Muscle of arm (tissue), 14 donors: ENCODE measurements at places on chromosomes 12 and 14.

DNA sequence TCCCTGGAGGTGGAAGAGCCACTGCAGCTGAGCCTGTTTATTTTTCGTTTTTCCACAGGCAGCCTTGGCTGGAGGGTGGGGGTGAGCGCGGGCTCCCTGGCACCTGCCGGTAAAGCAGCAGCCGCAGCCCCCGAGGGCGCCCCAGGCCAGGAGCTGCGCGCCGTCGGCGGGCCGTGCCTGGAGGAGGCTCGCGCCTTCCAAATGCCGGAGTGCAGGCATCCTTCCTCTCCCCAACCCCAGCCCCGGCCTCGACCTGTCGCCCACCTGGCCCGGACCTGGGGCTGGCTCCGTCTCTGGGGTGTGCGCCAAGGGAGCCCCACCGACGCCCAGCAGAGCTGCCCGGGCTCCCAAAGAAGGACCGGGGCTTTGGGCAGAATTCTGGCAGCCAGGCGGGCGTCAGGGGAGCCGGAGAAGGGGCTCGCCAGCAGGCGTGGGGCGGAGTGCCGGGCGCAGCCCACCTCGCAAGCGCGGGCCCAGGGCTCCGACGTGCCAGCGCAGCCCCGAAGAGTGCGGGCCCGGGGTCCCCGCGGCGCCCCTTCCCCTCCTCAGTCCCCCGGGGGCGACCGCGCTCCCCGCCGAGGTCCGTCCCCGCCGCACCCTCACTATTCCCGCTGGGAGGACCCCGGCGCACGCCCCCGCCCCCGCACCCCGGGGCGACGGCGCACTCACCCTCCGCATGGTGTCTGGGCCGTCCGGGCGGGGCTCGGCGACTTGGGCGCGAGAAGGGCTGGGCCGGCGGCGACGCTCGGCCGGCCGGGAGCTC lies 130.3 kb downstream of the NDUFA12 start:
- DNase-seq: no peak

GRCh38 chr14:75042035-75042434 lies 9.2 kb downstream of the MLH3 start:
- DNase-seq: no peak

DNA sequence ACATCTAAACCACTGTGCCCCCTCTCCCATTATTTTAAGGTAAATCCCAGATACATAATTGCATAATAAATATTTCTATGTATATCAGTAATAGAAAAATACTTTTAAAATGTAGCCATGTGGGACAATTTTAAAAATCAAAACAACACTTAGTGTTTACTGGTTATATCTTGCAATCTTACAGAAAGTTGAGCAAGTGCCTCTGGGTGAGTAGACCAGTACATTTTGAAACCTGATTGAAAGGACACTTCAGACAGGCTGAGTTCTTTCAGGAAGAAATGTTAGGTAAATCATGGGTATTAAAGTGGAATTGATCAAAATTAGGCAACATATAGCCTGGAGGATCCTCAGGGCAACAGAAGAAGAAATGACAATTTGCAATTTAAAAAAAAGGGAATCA lies 7.2 kb downstream of the SLC38A4 start:
- no peak for DNase-seq

GRCh38 chr12:19338405-19338804 lies 100.9 kb upstream of the AEBP2 start:
- no peak for DNase-seq
